ENCODE measurements at places on chromosomes 1 and 21.

DNA sequence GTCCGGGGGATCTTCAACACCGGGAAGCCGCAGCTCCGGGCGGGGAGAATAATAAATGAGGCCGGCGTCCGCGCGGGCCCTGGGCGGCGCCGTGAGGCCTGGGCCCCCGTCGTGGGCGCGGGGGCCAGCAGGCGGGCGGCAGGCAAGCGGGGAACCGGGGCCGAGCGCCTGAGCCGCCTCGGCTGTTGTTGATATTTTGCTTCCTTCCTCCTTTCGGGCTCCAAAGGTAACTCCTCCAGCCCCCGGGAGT, at the start of gene MEF2D:
Gene MEF2D (minus strand): TSS at position 233 of the 250 bp plus-strand sequence. CDS start 17,483 bp downstream, outside the sequence.
- DNase-seq, result no peak

GRCh38 chr1:234735916-234736315, 125.9 kb upstream of the IRF2BP2 start:
- no peak for DNase-seq

- no peak for DNase-seq
Measured at GRCh38 chr1:55476445-55477015, 261.4 kb upstream of the USP24 start.

DNA sequence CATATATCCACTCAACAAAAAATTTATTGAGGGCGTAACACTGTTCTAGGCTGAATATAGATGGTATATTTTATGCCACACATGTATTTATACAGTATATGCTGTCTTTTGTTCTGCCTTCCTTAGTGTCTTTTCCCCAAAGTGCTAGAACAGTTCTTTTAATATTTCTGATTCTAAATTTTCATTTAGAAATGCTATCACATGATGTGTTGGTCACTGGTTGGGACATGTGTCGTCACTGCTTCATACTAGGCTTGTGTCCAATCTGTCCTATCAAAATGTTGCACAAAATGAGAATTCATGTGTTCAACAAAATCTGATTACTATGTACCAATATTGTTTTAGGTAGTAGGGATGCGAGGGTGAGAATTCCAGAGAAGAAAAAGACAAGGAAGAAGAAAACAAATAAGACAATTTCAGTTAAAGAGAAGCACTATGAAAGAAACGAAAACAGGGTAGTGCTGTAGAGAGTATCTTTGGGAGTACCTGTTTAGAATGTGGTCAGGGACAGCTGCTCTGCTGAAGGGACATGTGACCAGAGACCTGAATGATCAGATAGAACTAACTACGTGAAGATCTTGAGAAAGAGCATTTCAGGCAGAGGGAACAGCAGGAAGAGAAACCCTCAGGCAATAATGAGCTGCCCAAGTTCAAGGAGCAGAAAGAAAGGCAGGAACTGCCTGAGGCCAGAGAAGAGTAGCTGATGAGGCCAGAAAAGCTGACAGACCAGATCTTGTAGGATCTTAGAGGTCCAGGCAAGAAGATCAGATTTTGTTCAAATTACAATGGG, 1.3 kb downstream of the KMO start:
- DNase-seq, result no peak

DNA sequence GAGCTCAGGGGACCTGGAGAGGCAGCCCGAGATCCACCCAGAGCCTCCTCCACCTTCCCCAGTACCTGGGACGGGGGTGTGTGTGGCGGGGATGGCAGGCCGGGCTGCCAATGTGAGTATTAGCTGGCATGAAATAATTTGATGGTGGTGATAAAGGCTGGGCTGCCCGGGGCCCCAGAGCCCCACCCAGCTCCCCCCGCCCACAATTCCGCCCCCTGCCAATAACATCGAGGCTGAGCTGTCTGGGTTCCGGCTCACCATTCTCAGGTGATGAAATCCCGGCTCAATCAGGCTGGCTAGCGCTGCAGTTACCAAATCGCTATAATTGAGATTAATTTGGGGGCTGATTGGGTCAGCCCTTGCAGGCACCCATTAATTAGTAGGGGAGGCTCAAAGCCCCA, 103.8 kb upstream of the CASZ1 start:
- DNase-seq, result no peak

DNA sequence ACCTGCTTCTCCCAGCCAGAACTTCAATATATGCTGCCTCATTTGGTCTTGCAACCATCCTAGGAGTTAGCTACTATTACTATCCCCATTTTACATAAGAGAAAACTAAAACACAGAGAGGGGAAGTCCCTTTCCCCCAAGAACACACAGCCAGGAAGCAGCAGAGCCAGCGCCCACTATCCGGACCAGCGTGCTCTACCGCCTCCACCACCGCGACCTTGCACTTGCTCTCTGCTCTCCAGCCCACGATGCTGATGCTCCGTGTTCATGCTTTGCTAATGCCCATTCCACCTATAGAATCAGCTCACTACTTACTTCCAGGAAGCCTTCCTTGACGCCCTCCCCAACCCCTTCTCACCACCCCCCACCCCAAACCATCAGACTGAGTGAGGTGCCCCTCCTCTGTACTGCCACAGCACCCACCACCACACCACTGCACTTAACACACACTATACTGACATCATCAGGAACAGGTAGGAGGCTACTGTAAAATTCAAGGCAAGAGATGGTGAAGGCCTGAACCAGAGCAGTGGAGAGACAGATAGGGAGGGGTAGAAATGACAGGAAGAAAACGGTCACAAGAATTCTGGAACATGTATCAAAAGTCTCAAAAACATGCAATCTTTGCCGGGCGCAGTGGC, 9.4 kb downstream of the TMEM53 start:
- no peak for DNase-seq

- DNase-seq, result peak; percentile 46
Measured at GRCh38 chr1:54459726-54460191, 53.6 kb upstream of the SSBP3 start.

DNA sequence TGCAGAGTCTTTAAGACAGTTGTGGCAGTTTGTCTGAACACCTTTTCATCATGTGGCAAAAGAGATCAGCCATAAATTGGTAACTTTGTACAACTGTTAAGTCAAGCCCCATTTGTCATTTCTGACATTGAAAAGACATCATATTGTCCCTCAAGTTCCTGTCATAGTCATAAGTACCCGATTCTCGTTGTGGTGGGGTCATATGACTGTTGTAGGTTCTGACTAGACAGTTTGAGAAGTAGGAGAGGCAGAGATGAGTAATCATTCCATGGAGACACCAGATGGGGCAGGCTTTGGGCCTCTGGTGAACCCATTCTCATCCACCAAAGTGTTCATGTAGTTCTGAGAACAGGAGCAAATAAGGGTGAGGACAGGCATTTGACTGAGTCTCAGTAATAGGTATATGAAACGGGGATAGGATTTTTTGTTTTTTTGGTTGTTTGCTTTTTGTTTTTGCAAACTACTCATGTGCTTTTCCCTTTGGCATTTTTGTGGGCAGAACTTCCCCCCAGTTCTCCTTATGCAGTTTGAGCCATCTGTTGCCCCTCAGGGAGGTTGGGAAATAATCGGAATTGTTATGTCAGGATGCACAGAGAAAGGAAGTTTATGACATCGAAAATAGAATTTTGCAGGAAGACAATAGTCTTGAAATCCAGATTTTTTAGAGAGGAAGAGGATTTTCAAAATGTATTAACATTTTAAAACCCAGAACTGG, 86.9 kb upstream of the KCNE2 start:
- DNase-seq, result no peak

GRCh38 chr1:147771226-147772125, 11.1 kb upstream of the GJA5 start:
- DNase-seq, result no peak

GRCh38 chr1:198491028-198491427, 49.5 kb downstream of the ATP6V1G3 start:
- DNase-seq, result no peak

GRCh38 chr1:201370500-201370899, 7.0 kb downstream of the TNNT2 start:
- DNase-seq, result no peak

DNA sequence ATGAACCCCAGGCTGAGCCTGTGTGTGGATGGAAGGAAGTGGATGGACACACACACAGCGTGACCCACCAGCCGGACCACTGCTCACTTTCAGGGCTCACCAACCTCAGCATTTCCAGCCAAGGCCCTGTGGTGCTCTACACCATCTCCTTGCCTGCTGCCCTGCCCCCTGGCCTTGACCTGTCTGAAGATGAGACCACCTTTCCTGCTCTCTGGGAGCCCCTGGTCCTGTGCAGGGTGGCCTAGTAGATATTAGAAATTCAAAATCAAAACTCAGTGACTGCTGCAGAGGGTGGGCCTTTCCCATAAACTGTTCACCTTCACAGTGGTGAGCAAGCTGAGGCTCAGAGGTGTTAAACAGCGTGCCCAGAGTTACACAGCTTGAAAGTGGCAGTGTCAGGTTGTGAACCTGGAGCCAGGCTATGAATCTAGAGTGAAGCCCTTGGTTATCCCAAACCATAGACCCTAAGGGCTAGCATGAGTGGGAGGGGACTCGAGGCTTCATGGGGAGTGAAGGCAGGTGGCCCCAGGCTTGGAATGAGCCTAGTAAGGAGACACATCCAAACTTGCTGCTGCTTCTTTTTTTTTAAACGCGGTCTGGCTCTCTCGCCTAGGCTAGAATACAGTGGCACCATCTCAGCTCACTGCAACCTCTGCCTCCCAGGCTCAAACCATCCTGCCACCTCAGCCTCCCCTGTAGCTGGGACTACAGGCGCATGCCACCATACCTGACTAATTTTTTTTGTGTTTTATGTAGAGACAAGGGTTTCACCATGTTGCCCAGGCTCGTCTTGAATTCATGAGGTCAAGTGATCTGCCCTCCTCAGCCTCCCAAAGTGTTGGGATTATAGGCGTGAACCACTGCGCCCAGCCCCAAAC, 41.5 kb downstream of the MAN1C1 start:
- DNase-seq, result no peak

DNA sequence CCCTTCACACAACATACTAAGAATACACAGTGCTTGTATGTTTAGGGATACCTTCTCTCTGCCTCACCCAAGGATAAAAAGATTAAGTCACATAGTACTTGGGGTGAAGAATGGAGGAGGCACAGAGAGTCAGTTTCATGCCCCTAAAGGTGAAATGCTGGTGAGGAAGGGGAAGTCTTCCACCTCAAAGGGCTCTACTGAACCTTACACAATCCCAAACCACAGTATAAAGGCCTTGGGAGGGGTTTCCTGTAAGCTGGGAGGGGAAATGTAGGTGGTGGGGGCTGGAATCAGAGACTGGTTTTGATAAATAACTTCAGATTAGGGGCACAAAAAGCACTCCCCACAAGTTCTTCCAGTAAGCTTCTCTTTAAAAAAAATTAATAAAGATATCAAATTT, 3.5 kb downstream of the MINDY1 start:
- no peak for DNase-seq

DNA sequence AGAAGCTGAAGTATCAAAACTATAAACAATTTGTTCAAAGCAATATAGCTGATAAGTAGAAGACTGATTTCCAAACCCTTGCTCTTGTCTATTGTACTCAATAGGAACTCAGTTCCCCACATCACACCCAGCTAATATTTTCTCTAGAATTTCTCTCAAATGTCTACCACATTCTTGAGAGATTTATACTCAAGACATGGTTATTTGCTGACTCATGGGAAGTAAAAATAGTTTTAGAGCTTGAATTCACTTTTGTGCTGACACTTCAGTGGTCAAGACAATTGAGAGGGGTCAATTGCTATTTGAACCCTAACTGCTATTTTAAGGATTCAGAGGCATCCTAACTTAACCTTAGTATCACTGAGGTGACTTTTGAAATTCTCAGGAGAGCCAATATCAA, 99.0 kb downstream of the TNNI3K start:
- DNase-seq, result no peak

DNA sequence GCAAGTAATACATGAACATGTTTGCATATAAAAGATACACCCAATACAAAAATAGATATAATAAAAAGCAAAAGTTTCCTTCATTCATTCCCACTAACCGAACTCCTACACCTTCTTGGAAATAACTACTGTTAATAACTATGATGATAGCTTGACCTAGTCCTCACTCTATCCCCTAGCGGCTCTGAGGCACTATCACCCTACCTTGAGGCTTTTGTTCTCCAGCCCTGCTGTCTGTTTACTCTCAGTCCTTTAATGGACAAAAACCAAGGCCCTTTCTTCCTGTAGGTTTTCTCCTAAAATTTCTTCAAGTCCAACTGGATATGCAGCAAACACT, 186.6 kb downstream of the SLC35F3 start:
- no peak for DNase-seq

Data from DMS79 (cell line).